Activated CD4-positive, alpha-beta memory T cell treated with anti-CD3 and anti-CD28 coated beads for 36 hours (primary cell): ENCODE measurements at places on chromosomes 16 and 17.

DNA sequence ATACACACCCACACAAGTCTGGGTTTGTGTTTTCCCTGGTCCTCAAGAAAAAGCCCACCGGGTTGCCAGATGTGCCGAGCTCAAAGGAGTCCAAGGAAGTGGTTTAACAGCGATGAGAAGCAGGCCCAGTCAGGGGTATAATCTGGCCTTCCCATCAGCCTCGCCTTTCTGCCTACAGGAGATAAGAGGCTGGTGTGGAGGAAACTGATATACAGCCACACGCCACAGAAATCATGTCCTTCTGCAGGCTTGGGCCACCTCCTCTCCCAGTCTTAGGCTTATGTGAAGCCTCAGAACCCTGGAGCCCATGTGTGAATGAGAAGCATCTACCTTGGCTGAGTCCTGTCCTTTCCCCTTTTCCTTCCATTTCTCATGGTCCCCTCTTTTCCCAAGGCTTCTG lies 43.6 kb upstream of the MMP2 start:
- H3K4me3 ChIP-seq, result no peak overlapping the region
- H3K27me3 ChIP-seq, result peaks cover 12% of the 10 kb centered on the region
- no peaks in the 10 kb centered on the region for H3K36me3 ChIP-seq
- DNase-seq, result no peak
- H3K4me1 ChIP-seq, result no peaks in the 10 kb centered on the region

- DNase-seq, result no peak
- H3K4me3 ChIP-seq, result no peak overlapping the region
- H3K27me3 ChIP-seq, result peaks cover 2% of the 10 kb centered on the region
- H3K27ac ChIP-seq, result no peak overlapping the region
- H3K36me3 ChIP-seq, result no peaks in the 10 kb centered on the region
Measured at GRCh38 chr17:12953156-12953555, 64.7 kb downstream of the ELAC2 start.

- no peak overlapping the region for H3K4me3 ChIP-seq
- H3K27ac ChIP-seq, result no peak overlapping the region
- no peaks in the 10 kb centered on the region for H3K27me3 ChIP-seq
- DNase-seq, result no peak
- H3K36me3 ChIP-seq, result peaks cover 40% of the 10 kb centered on the region
Measured at GRCh38 chr16:57167953-57168352, 17.9 kb downstream of the PSME3IP1 start.

- no peaks in the 10 kb centered on the region for H3K27me3 ChIP-seq
- peaks cover 23% of the 10 kb centered on the region for H3K36me3 ChIP-seq
- DNase-seq, result no peak
- no peak overlapping the region for H3K4me3 ChIP-seq
- H3K27ac ChIP-seq, result no peak overlapping the region
- no peaks in the 10 kb centered on the region for H3K4me1 ChIP-seq
Measured at GRCh38 chr17:43768943-43769342, 9.8 kb downstream of the DUSP3 start.

- no peak overlapping the region for H3K4me3 ChIP-seq
- H3K36me3 ChIP-seq, result no peaks in the 10 kb centered on the region
- peaks cover 43% of the 10 kb centered on the region for H3K4me1 ChIP-seq
Measured at GRCh38 chr17:67841992-67842391, 16.7 kb downstream of the BPTF start.

- H3K27me3 ChIP-seq, result peaks cover 5% of the 10 kb centered on the region
- no peaks in the 10 kb centered on the region for H3K36me3 ChIP-seq
- H3K4me3 ChIP-seq, result no peak overlapping the region
Measured at GRCh38 chr16:54447576-54448440, 161.2 kb upstream of the IRX3 start.

DNA sequence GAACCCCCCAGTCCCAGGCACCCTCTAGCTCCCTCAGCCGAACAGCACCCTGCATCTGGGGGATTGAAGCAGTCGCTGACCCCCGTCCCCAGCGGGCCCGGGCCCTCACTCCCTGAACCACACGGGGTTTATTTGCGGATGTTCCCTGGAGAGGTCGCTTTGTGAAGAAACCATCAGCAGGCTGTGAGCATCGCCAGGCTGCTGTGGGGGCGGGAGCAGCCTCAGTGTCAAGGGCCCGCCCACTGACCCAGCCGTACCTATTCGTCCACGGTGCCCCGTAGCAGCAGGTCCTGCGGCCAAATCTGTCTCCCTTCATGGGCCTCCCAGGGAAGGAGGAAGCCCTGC lies 6.4 kb upstream of the RAB40C start:
- DNase-seq, result no peak
- H3K4me1 ChIP-seq, result peaks cover 10% of the 10 kb centered on the region
- H3K36me3 ChIP-seq, result peaks cover 5% of the 10 kb centered on the region
- no peak overlapping the region for H3K27ac ChIP-seq
- H3K27me3 ChIP-seq, result no peaks in the 10 kb centered on the region

DNA sequence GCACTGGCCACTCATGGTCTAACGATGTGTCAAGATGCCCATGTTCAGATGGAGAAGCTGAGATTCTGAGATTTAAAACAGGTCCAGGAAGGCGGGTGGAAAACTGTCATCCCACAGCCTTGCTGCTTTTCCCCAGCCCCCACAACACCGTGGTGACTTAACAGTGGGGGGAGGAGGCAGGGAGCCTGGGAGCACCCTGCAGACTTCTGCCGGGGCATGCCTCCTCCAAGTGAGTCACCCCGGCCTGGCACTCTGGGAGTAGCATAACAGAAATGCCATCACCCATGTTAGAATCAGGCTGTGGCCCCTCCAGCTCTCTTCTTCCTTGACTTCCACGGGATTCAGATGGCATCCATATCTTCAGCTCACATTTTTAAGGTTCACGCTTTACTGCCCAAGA lies 164.8 kb downstream of the CBLN1 start:
- DNase-seq, result no peak
- H3K36me3 ChIP-seq, result no peaks in the 10 kb centered on the region
- no peaks in the 10 kb centered on the region for H3K4me1 ChIP-seq
- no peaks in the 10 kb centered on the region for H3K27me3 ChIP-seq
- no peak overlapping the region for H3K4me3 ChIP-seq

- H3K27ac ChIP-seq, result peak within 1 kb of the TSS; percentile 97
- H3K36me3 ChIP-seq, result peaks cover 27% of the 10 kb centered on the region
- H3K4me3 ChIP-seq, result peak within 1 kb of the TSS; percentile 100
- DNase-seq, result no peak
- H3K27me3 ChIP-seq, result no peaks in the 10 kb centered on the region
- H3K4me1 ChIP-seq, result peaks cover 49% of the 10 kb centered on the region
Measured at GRCh38 chr16:66935314-66936011, at the start of gene CES2. CES2 (plus strand) TSS chr16:66935516; CDS start chr16:66935636, 120 bp downstream.

GRCh38 chr17:50260501-50260911 lies 13.8 kb upstream of the TMEM92 start:
- H3K27ac ChIP-seq, result no peak overlapping the region
- peaks cover 10% of the 10 kb centered on the region for H3K27me3 ChIP-seq
- no peaks in the 10 kb centered on the region for H3K4me1 ChIP-seq
- DNase-seq, result no peak
